ENCODE measurements at places on chromosomes 5 and 9.

- no peak for DNase-seq
These were observed 73.4 kb downstream of the FBXO38 start for GRCh38 chr5:148457183-148457620.

DNA sequence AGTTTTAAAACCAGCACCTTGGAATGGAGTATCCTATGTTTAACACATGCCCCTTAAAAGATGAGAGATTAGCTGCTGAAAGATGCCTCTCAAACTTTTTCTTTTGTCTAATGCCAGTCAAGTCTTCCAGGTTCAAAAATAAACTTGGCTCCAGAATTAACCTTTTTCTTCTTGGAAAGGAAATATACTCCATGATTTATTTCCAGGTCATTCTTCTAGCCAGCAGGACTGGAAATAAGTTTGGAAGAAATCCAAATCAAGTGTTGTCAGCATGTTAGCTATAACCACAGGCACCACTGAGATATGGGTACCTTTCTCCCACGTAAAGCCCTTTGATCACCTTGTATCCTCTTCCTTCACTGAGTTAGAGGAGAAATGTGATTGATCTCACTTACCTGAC is 56.1 kb downstream of the NLN start:
- DNase-seq, result no peak

GRCh38 chr9:94903961-94904421 is 177.5 kb downstream of the AOPEP start:
- no peak for DNase-seq

DNA sequence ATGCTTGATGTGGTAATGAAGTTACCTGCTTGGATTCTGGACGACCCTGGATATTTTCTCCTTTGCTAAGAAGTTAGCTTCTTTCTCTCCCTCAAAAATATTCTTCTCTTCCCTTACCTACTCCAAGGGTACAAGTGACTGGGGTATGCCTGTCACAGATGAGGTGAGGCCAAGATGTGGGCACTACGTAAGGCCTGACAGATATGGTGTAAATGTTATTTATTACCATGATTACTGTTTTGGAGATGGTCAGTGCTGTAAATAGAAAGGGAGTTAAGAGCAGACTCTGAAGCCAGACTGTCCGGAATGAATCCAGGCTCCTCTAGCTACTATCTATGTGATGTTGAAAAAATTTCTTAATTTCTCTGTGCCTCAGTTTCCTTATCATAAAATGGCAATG is 1.1 kb upstream of the KIAA1958 start:
- no peak for DNase-seq

DNA sequence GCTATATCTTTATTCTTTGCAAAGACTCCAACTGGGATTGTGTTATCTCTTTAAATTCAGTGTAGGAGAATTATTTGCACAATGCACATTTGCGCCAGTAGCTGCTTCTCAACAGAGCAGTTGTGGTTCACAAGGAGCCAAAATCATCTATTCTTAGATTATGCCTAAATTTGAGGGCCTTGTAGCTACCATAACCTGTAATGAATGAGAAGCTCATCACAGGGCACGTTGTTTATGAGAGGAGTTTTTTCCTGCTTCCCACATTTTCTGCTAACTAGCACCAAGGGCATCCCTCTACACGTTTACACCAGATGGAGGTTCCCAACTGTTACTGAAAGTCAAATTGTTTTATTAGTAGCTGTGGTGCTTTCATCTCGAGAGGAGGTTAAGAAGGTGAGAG is 322.4 kb downstream of the TMEM161B start:
- no peak for DNase-seq
